Chondrocyte (in vitro differentiated cells): ENCODE measurements at places on chromosomes 7 and 10. TPM values are rescaled to one million over a fixed set of nuclear protein-coding genes. Genes with fewer than 3 reads are reported as not detected.
A peak's percentile ranks its signal among the peaks of the same experiment; 100 is the strongest.

DNA sequence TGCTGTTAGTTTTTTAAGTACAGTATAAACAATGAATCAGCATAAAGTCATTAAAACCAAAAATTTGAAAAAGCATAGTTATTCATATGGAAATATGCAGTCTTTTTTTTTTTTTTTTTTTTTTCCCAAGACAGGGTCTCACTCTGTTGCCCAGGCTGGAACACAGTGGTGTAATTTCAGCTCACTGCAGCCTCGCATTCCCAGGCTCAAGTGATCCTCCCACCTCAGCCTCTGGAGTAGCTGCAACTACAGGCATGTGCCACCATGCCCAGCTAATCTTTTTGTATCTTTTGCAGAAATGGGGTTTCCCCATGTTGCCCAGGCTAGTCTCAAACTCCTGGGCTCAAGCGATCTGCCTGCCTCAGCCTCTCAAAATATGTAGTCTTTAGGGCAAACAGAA lies 182.0 kb downstream of the SEMA3E start:
- no peaks in the 10 kb centered on the region for H3K27me3 ChIP-seq
- peaks cover 19% of the 10 kb centered on the region for H3K4me1 ChIP-seq
- no peak overlapping the region for H3K4me3 ChIP-seq
- no peaks in the 10 kb centered on the region for H3K36me3 ChIP-seq
- DNase-seq: no peak

DNA sequence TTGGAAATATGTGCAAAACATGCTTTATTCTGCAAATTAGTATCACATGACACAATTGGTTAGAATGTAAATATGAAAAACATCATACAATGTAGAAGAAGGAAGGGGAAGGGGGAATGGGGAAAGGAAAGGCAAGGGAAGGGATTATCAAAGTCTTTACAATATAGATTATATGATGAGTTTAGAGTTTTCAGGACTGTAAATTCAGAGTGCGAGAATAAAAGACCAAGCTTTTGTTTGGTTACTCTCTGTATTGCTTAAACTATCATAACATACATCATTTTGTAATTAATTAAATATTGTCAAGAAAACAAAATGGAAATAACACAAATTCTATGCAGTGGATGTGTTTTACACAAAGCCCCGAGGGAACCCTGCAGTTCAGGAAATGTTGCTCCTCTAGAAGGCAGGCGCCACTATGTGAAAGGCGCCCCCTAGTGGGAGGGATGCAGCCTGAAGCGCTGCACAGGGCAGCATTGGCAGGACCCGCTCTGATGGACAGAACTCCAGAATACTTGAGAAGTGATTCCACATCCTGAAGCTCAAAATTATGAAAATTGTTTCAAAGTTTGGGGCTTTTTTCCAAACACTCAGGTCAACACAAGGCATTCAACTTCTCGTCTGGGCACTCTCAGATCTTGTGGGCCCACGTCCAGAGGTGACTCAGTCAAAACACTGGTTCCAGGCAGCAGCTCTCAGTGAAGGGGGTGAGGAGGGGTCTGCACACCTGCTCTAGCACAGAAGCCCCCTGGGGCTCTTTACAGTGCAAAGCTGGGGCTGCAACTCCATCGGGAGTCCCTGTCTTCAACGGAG lies 31.6 kb upstream of the TMEM254 start:
- no peak for DNase-seq
- no peaks in the 10 kb centered on the region for H3K36me3 ChIP-seq
- H3K4me3 ChIP-seq: no peak overlapping the region

- no peaks in the 10 kb centered on the region for H3K4me1 ChIP-seq
- no peak overlapping the region for H3K27ac ChIP-seq
- no peak for DNase-seq
- H3K27me3 ChIP-seq: no peaks in the 10 kb centered on the region
- H3K4me3 ChIP-seq: no peak overlapping the region
- H3K36me3 ChIP-seq: no peaks in the 10 kb centered on the region
Observed at GRCh38 chr10:130961506-130962239, 349.8 kb downstream of the TCERG1L start.

DNA sequence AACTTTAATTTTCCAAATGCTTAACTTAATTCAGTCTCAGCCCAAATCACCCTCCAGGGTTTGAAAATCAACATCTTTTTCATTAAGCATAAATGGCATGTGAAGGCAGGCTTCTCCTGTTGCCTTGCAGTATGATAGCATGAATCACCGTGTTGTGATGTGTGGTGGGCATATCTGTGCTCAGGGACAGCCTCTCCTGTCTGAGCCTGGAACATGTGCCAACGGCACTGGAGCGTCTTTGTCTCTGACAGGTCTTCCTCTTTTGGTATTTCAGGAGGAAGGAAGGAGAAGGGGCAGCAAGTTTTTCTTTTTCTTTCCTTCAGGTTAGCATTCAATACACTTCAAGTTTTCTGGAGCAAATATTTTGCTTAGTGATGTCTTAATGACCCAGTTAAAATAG lies 57.6 kb downstream of the LRGUK start:
- no peaks in the 10 kb centered on the region for H3K27me3 ChIP-seq
- H3K4me1 ChIP-seq: no peaks in the 10 kb centered on the region
- no peak overlapping the region for H3K27ac ChIP-seq
- no peak for DNase-seq
- H3K36me3 ChIP-seq: no peaks in the 10 kb centered on the region
- H3K4me3 ChIP-seq: no peak overlapping the region

DNA sequence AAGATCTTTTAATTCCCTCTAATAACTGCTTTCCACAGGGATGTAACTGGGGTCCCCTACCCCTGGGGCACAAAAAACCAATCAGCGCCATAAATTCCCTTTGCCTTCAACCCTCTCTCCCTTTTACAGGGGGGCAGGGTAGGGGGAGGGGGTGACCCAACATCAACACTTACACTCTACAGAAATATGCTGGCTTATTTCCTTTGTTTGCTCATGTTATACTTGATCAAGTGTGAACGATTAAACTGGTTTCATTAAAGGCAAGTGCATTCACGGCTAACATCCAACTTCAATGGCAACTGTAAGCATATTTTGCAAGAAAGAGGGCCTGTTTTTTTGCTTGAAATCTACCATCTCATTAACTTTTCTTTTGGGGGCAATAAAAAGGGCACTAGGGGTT lies 2.9 kb downstream of the CTBP2 start:
- no peak for DNase-seq
- H3K4me3 ChIP-seq: peak overlapping the region; percentile 82
- H3K27ac ChIP-seq: peak overlapping the region; percentile 96
- H3K4me1 ChIP-seq: peaks cover 60% of the 10 kb centered on the region
- no peaks in the 10 kb centered on the region for H3K27me3 ChIP-seq
- H3K36me3 ChIP-seq: no peaks in the 10 kb centered on the region

GRCh38 chr10:35565602-35566081 lies 39.5 kb upstream of the GJD4 start:
- H3K27ac ChIP-seq: peak overlapping the region; percentile 17
- peaks cover 17% of the 10 kb centered on the region for H3K4me1 ChIP-seq
- DNase-seq: no peak
- no peaks in the 10 kb centered on the region for H3K27me3 ChIP-seq

GRCh38 chr7:50620433-50620832 lies 55.2 kb upstream of the DDC start:
- H3K27ac ChIP-seq: no peak overlapping the region
- DNase-seq: no peak
- H3K36me3 ChIP-seq: peaks cover 25% of the 10 kb centered on the region
- H3K4me3 ChIP-seq: no peak overlapping the region
- H3K27me3 ChIP-seq: no peaks in the 10 kb centered on the region

DNA sequence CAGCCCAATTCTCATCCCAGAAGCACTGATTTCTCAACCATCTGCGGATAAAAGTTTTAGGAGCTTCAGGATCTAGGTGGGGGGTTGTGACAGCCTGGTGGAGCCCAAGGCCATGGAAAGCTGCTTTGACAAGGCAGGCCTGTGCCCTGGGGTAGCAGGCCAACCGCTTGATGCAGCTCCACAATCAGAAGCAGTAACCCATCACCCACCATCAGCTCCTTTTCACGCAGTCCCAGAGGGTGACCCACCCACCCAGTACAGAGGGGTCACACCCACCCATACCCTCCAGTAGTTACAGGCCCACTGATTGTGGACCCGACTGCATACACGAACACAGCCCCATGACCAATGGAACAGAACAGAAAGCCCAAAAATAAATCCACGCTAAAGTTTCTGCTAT lies 253.9 kb downstream of the AHR start:
- peaks cover 18% of the 10 kb centered on the region for H3K4me1 ChIP-seq
- no peaks in the 10 kb centered on the region for H3K27me3 ChIP-seq
- H3K36me3 ChIP-seq: no peaks in the 10 kb centered on the region
- no peak for DNase-seq
- H3K27ac ChIP-seq: no peak overlapping the region
- H3K4me3 ChIP-seq: no peak overlapping the region

DNA sequence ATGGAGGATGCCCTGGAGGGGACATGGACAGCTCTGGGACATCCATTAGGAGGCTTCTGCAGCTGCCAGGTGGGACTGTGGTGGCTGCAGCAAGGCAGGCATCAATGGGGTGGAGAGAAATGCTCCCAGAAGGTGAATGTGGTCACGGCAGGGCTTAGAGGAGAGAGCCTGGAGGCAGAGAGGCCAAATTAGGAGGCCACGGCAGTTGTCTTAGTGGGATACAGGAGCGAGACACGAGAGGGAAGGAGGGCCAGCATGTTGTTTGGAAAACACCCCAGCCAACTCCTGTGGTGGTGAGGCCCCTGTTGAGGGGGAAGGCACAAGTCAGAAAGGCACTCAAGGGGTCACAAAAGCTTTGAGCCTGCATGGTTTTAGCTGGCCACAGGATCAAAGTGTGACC lies 14.6 kb upstream of the ECHDC3 start:
- peaks cover 2% of the 10 kb centered on the region for H3K36me3 ChIP-seq
- no peak for DNase-seq
- H3K27ac ChIP-seq: no peak overlapping the region
- no peaks in the 10 kb centered on the region for H3K4me1 ChIP-seq

DNA sequence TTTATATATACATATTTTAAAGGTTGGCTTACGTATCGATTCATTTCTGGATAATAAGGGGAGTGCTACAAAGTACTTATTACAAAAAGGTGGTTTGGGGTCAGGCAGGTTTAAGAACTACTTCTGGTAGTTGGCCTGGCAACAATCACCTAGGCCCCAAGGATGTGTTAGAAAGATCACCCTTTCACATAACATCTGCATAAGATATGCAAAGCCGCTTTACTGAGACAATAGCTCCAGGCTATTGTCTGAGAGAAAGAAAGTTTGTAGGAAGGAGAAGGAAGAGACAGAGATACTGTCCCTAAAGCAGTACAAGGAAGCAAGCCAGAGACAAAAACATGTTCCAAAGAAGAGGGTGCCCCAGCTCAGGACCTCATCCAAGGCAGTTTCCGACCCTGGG lies 6.2 kb downstream of the PAXIP1 start:
- peaks cover 11% of the 10 kb centered on the region for H3K36me3 ChIP-seq
- no peak overlapping the region for H3K4me3 ChIP-seq
- DNase-seq: no peak
- H3K27ac ChIP-seq: no peak overlapping the region
- H3K4me1 ChIP-seq: peaks cover 2% of the 10 kb centered on the region
- no peaks in the 10 kb centered on the region for H3K27me3 ChIP-seq

AGBL3 gene
- 0.30 to 0.94 TPM (median 0.69 TPM) in 3 replicates for total RNA-seq

BLNK gene
- total RNA-seq: not detected in 3 replicates

NPSR1 gene
- not detected in 3 replicates for total RNA-seq

TMEM72 gene
- not detected in 3 replicates for total RNA-seq

HOXA3 gene
- 9.3 to 12.1 TPM in 2 of 3 replicates, not detected in the other for total RNA-seq

SPDYE18 gene
- 0.20 TPM in 1 of 3 replicates, not detected in the others for total RNA-seq

SPDYE11 gene
- not detected in 3 replicates for total RNA-seq

LBX1 gene
- not detected in 3 replicates for total RNA-seq
